T-helper 9 cell (primary cell): ENCODE measurements at places on chromosomes 2 and 18.

GRCh38 chr2:158889135-158889853 is 79.1 kb upstream of the TANC1 start:
- no peak for DNase-seq

DNA sequence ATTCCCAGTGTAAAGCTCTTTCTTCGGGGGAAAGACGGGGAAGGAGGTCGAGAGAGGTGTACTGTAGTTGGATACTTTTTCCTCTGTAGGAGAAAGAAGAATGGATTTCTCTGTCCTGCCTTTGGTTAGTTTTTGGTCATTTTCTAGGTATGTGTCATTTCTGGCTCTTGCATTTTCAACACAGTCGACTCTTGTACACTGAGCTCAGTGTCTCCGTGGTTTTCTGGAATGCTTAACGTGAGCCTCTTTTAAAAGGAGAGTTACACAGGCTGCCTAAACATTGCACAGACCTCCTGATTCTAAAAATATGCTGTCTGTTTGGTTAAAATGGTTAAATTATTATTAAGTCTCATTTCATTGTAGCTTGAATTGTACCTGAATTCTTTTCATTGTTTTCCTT is 21.8 kb upstream of the GLS start:
- DNase-seq, result no peak

DNA sequence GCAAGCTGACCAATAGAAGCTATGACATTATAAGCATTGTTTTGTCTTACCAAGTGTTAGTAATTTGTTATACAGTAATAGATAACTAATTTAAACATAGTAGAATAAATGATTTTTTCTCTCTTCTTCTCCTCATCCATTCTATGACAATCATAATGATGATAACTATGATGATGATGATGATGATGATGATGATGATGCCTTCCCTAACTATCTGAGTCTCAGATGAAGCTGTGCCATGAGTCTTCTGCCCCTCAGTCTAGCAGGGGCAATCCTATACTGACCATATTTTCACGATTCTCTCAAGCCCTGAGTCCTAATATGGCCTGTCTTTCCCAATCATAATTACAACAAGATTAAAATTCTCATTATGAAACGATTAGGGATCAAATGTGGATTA is 1369.0 kb downstream of the LRP1B start:
- DNase-seq, result no peak

- no peak for DNase-seq
These were observed 23.7 kb downstream of the LBH start for GRCh38 chr2:30255026-30255425.

GRCh38 chr2:111119822-111120252 is 877 bp upstream of the BCL2L11 start:
- no peak for DNase-seq
